ENCODE measurements at places on chromosomes 2 and 18. TPM values are rescaled to one million over a fixed set of nuclear protein-coding genes. Genes with fewer than 3 reads are reported as not detected.

MOGAT1 gene
- not detected for total RNA-seq

GPR155 gene
- 15.5 TPM for total RNA-seq

- DNase-seq = no peak
- H3K4me1 ChIP-seq = no peaks in the 10 kb centered on the region
- no peaks in the 10 kb centered on the region for H3K27me3 ChIP-seq
- no peak overlapping the region for H3K4me3 ChIP-seq
Observed at GRCh38 chr18:67302043-67302442, 214.5 kb downstream of the DSEL start.

DNA sequence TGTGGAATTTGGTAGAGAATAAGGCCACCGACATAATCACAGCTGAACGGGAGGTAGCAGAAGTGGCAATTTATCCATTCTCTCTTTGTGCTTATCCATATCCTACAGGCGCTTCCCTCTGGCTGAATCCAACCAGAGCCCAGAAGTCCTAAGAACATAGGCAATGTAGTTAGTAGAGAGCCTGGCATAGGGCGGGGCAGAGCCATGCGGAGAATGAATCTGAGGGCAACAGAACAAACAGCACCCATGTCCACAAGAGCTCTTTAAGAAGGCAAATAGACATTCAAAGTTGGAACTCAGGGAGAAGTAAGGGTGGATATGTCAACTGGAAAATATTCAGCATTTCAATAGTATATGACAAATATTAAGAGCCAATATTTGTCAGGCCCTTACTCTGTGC is 305.9 kb upstream of the VWC2L start:
- no peaks in the 10 kb centered on the region for H3K27me3 ChIP-seq
- no peaks in the 10 kb centered on the region for H3K36me3 ChIP-seq
- no peak overlapping the region for H3K4me3 ChIP-seq
- H3K27ac ChIP-seq = no peak overlapping the region

GRB14 gene
- total RNA-seq = not detected

GRCh38 chr2:64391940-64392339 is 62.0 kb upstream of the LGALSL start:
- no peaks in the 10 kb centered on the region for H3K36me3 ChIP-seq
- H3K27me3 ChIP-seq = no peaks in the 10 kb centered on the region
- H3K27ac ChIP-seq = no peak overlapping the region
- no peak overlapping the region for H3K4me3 ChIP-seq
- H3K4me1 ChIP-seq = no peaks in the 10 kb centered on the region

GRCh38 chr2:183195998-183196409 is 71.8 kb downstream of the NUP35 start:
- no peaks in the 10 kb centered on the region for H3K27me3 ChIP-seq
- H3K4me3 ChIP-seq = no peak overlapping the region
- DNase-seq = no peak

DNA sequence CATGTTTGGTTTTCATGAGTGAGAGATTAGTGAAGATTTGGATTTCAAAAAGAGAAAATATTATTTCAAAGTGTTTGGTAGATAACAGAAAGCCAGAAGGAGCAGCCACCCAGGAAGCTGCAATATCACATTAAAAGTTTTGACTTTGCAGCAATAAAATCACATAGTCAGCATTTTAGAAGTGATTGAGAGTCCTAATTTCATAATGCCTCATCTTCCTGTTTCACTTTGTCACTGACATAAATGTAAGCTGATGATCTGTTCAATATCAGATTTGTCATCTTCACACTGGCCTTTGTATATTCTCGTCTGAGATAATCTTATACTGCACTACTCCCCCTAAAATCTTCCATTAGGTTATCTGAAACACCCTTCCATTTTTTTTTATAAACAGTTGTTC is 690.5 kb downstream of the ADCYAP1 start:
- DNase-seq = no peak
- no peak overlapping the region for H3K4me3 ChIP-seq
- no peak overlapping the region for H3K27ac ChIP-seq
- no peaks in the 10 kb centered on the region for H3K4me1 ChIP-seq

PDCL3 gene
- 18.6 TPM for total RNA-seq

All from T-cell (primary cell).